Brain (organoid and tissue), 16 donors: ENCODE measurements at places on chromosomes 6 and 20.
A peak's percentile ranks its signal among the peaks of the same experiment; 100 is the strongest.

GRCh38 chr6:157893238-157893637 is 70.2 kb downstream of the SNX9 start:
- no peak for DNase-seq

DNA sequence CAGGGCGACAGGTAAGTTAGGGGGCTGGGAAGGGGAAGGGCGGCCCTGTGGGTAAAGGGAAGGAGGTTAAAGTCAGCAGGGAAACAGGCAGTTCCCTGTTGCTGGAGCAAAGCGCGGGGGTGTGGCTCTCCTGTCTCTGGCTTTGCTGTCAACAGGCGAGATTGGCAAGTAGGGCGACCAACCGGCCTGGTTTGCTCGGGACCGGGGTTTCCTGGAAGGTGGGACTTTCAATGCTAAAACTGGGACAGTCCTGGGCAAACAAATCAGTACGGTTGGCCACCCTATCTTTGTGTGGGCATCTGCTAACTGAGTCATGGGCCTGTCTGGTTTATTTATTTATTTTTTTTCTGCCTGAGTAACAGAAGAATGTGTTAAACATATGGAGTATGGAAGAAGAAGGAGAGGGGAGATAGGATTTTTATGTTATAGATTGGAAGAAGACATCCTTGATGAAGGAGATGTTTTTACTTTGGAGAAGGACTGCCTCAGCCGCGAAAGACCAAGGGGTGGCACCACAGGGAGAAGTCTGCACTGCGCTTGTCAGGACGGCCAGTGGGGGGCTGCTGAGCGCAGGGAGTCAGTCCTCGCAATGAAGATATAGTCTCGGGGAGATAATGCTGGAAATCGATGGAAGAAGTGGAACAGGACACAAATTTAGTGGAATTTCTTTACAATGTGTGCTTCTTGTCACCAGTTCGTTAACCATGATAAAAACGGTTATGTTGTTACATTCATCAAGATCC is 43.4 kb upstream of the ESR1 start:
- peak; percentile 55 for DNase-seq

DNA sequence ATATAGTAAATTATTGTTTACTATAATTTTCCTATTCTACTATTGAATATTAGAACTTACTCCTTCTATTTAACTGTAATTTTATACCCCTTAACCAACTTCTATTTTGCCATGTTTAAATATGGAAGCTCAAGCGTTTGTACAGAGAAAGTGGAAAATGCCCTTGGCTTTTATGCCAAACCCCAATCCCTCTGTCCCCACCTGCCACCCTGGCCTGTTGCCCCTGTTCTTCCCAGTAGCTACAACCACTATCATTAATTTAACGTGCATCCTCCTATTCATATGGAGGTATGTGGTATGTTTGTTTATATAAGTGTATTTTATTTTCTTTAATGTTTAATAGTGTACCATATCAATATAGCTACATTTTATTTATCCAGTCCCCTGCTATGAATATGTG is 58.1 kb downstream of the ASXL1 start:
- DNase-seq = no peak

- no peak for DNase-seq
These were observed 67.9 kb downstream of the CDYL start for GRCh38 chr6:4844108-4844507.
